ENCODE measurements at places on chromosomes 1 and 21.

- no peak for DNase-seq
Observed at GRCh38 chr1:245046769-245047168, 108.0 kb upstream of the KIF26B start.

- no peak for DNase-seq
Observed at GRCh38 chr1:154629061-154629674, 21.2 kb upstream of the ADAR start.

DNA sequence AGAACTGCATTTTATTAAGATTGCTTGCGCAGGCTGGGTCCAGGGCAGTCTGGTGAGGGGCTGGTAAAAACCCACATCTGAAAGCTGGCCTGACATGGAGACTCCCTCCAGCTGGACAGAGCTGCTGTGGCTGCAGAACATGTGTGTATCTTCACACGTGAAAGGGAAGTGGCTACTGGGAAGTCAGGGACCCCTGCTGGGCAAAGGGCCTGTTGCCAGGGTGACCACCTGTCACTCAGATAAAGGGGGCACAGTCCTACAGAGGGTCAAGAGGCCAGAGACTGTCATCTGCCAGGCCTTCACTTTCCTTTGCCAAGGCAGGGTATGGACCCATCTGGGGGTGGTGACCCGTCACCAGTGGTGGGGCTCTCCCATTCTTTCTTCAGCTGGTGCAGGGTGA, 17.5 kb downstream of the NKAIN1 start:
- no peak for DNase-seq

DNA sequence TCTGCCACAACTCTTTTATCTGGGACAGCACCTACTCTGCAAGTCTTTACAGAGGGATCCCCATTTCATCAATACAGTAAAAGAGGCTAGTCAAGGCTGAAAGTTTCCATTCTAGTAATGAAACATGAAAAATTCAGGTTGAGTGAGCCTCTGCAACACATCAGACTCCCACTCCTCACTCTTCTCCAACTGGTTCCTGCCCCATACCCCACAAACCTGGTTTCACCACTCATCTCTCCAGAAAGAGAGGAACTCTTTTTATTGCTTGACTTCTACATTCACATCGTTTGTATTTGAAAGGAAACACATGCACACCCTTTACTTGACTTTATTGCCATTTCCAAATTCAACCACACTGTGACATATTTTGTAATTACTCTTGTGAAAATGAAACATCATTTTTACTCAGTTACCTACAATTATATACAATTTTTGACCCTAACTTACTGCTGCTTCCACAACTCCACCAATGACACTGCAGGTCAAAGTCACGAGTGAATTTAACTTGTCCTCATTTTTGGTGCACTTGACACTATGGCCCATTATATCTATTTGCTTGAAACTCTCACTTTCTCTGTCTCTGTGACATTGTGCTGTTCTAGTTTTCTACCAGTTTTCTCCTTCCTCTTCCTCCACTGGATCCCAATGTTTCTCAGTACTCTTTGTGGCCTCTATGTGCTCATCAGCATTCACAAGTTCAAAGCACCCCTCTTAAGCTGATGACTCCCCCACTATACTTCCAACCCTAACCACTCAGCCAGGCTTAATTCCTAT, 8.0 kb downstream of the STX6 start:
- no peak for DNase-seq

DNA sequence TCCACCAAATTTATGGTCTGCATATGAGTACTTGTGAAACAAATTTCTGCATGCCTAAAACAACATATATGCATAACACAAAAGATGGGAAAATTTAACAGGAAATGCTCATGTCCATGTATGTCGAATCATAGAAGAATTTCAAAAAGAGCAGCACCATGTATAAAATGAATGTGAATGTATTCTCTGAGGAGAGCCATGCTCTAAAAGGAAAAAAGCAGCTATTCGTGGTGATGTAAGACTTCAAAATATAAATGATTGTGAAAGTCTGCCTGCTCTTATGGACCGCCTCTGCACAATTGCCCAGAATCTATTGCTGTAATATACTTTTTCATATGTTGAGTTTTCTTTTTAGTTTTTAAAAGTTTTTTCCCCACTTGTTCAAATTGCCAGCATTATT, 66.8 kb downstream of the EPB41 start:
- no peak for DNase-seq

GRCh38 chr1:168422203-168422847, 121.5 kb downstream of the XCL2 start:
- no peak for DNase-seq

- DNase-seq: no peak
Observed at GRCh38 chr1:156090138-156090839, 8.0 kb upstream of the MEX3A start.

DNA sequence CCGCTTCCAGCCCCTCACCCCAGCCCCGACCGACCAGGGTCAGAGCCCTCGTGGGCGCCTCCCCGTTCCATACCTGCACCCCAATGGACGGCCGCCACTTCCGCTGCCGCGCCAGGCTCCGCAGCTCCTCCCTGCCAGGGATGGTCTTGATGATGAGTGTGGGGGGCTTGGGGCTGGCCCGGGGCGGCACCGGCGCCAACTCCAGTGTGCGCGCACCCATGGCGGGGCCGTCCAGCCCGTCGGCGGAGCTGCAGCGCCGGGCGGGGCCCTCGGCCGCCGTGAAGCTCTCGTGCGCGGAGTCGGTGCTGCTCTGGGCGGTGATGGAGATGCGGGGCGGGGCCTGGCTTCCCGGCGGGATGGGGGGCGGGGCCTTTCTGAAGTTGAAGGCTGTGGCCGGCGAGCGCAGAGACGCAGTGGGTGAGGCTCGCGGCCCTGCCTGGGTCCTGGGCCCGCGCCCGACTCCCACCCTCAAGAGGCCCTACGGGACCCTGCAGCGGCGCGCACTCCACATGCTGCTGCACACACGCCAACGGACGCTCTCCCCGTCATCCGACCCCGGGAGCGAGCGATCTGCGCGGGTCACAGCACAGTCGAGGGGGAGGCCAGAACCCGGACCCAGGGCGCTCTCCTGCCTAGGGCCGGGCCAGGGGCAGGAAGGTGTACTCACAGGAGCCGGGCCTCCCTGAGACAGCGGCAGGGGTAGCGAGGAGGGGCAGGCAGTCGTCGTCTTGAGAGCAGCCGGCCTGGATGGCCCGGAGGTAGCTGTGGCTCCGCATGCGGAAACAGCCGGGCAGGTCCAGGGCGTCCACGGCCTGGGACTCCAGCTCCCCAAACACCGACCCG, 26.1 kb upstream of the SMIM12 start:
- DNase-seq: no peak

- DNase-seq: no peak
Observed at GRCh38 chr1:32247452-32247851, 430 bp downstream of the FAM167B start.

GRCh38 chr1:171248841-171249240, 547 bp downstream of the FMO1 start:
- no peak for DNase-seq

DNA sequence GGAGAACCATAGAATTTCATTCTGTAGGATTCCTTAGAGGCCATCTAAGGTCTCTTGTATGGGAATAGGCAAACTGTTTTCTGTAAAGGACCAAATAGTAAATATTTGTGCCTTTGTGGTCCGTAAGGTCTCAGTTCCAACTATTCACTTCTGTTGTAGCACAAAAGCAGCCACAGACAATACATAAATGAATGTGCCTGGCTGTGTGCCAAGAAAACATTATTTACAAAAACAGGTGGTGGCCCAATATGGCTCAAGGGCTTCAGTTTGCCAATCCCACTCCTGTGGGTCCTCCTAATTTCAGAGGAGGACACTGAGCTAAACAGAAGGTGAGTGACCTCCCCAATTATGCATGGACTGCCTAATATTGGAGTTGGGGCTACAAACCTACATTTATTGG, 67.6 kb upstream of the EDEM3 start:
- no peak for DNase-seq

DNA sequence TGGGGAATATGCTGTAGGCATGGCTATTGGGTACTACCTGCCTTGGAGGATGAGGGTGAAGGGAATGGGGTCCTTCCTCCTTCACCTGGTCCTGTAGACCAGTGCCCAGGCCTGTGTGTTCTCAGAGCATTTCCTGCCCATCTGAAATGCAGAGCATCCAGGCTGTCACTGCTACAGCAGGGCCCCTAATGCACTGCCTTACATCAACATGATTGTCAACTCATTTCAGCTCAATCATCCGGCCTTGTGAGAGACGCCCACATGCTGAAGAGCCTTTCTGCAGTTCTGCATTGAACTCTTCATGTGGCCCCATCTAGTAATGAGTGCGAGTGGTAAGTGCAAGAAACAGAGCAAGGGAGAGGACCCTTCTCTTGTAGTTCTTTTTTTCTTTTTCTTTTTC, 39.8 kb upstream of the SRP9 start:
- no peak for DNase-seq

DNA sequence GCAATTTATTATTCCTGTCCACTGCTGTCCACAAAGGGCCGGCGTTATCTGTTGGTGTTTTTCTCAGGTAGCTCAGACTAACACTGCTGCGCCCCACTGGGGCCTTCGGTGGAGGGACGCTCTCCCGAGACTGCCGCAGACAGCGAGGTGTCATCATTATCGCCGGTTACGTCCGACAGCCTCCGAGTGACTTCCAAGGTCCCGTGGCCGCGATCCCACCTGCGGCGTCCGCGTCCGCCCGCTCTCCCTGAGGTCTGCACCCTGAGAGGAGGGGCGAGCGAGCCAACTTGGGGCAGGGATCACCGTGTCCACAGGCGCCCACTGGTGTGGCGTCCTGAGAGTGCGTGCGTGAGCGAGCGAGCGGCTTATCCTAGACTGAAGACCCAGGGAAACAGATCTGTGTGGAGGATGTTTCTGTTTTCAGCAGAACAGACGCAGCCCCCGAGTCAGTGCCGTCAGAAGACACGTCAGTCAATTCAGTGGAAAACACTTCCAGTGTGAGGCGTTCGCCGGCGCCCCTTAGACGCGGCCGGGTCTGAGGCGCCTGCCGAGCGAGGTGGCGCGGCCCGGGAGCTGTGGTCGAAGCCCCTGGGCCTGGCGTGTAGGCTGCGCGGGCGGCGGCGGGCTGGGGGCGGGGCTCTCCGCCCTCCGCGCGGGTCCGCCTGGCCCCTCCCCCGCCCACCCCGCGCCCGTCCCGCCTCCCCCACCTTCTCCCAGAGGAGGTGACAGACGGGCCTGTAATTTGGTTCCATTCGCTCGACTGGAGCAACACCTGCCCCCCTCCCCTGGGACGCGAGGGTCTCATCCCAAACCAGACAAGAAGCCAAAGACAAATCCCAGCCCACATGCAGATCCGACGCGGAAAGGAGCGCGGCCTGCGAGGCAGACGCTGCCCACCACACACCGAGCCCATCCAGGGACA, 12.6 kb downstream of the NHLH2 start:
- peak; percentile 86 for DNase-seq

DNA sequence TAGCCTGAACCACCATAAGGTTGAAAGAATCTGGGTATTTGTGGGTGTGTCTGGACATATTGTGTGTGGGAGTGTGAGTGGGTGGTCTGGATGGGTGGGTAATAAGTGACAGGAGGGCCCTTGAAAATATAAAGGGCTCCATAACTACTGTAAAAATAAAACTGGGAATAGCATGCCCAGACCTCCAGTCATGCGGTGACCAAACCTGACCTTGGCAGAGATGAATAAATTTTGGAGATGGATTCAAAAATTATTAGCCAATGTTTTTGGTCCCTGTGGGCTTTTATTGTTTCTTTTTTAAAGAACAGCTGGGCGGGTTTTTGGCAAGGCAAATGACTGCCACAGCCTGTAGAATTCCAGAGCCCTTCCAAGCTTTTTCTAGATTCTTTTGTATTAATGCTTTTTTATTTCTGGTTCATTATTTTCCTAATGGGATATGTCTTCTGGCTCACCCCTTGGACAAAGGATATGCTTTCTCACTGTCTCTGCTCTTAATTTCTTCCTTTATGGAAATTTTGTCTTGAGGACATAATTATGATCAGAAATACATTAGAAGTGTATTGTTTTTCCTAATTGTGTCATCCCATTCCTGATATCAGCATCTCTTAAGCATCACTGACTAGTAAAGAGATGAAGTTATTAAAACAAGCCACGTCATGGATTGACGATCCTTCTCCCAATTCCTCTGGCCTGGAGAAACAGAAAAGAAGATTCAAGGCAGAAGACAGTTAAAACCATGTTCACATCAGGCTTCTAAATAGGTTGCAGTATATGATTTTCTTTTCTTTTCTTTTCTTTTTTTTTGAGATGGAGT, 69.5 kb downstream of the NTMT2 start:
- no peak for DNase-seq

DNA sequence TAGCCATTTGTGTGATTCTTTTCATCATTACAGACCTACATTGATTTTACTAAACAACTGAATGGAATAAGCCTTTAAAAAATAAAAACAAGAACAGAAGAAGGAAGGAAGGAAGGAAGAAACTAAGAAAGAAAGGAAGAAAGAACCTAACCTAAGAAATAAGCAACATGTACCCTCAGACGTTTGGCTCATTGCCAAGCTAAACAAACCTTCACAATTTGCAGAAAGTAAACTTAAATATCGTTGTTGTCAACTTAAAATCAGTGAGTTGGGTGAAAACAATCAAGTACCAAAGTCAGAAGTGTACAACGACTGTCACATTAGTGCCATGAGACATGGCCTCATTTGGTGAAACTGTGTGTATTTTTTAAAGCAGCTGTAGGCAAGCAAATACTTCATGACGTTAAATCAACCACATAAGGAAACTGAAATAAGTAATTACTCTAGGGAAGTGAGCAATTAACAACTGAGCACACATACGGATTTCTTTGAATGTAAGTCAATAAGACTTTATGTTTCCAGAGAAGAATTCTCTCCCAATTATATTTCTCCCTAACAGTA, 313.1 kb upstream of the TMPRSS15 start:
- DNase-seq: no peak

DNA sequence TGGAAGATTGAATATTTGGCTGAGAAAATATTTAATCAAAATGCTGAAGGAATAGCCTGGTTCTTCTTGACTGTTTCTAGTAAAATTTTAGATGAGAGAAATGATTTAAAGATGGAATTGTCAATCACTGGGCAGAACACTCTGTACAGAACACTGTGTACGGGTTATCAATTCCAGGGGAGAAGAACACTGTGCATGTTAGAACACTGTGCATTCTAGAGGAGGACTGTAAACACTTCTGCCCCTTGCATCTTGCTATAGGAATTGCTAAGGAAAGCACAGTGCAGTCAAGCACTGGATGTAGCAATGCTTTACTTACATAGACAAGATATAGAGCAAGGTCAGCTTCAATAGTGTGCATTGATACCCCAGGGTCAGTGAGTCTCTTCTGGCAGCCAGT, 98.7 kb downstream of the RWDD3 start:
- DNase-seq: no peak

DNA sequence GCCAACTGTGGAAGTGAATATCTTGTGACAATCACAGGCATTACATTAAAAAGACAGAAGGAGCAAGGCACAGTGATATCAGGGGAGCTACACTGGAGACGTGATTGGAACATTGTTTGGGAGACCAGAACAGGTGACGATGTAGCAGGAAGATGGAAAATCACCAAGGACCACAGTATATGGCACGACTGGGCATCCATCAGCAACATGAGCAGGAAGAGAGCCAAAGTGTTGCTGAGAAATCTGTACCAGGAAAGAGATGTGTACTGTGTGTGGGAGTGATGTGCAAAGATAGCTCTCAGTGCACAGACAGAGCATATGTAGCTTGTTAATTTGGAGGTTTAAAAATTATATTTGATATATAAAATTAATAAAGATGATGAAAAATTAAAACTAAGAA, 790.6 kb upstream of the ADGRL2 start:
- no peak for DNase-seq

- DNase-seq: no peak
Observed at GRCh38 chr1:84278905-84279304, 22.6 kb upstream of the SAMD13 start.

GRCh38 chr1:208852911-208853310, 608.7 kb upstream of the PLXNA2 start:
- DNase-seq: no peak

Data from NCI-H1694 (cell line).